Stimulated activated CD4-positive, alpha-beta T cell treated with anti-CD3 and anti-CD28 coated beads, Interleukin-4, amount 100 ng/mL, for 4 hours (primary cell): ENCODE measurements at places on chromosomes 13 and 19.

GRCh38 chr19:5877882-5878281 lies 7.5 kb upstream of the FUT5 start:
- no peak for DNase-seq

- DNase-seq: no peak
Measured at GRCh38 chr13:39119422-39119821, 81.2 kb downstream of the NHLRC3 start.

DNA sequence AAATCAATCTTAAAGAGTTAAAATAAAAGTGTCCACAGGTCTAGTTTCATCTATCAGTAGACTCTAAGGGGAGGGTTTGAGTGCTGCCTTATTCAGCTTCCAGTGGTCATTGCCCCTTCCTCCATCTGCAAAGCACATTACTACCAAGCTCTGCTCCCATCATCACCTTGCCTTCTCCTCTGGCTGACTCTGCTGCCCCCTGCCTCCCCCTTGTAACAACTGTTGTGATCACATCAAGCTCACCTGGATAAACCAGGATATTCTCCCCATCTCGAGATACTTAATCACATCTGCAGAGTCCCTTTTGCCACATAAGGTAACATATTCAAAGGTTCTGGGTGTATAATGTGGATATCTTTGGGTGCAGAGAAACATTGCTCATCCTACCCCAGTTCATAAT lies 43.3 kb upstream of the GPC6 start:
- no peak for DNase-seq

- no peak for DNase-seq
Measured at GRCh38 chr13:43514311-43514710, 272.5 kb downstream of the ENOX1 start.

DNA sequence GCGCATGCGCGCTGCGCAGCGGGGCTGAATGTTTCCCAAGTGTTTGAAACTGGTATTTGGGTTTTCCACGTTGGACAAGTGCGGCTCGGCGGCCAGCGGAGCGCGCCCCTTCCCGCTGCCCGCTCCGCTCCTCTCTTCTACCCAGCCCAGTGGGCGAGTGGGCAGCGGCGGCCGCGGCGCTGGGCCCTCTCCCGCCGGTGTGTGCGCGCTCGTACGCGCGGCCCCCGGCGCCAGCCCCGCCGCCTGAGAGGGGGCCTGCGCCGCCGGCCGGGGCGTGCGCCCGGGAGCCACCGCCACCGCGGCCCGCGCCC lies at the start of gene ING1:
TSS of gene ING1 (plus strand) at position 59 of the 311 bp plus-strand sequence. CDS start 450 bp downstream, outside the sequence.
- DNase-seq: no peak

- no peak for DNase-seq
Measured at GRCh38 chr13:84931264-84931663, 868.0 kb downstream of the SLITRK6 start.

- DNase-seq: no peak
Measured at GRCh38 chr13:32501064-32501463, 37.5 kb downstream of the N4BP2L2 start.

DNA sequence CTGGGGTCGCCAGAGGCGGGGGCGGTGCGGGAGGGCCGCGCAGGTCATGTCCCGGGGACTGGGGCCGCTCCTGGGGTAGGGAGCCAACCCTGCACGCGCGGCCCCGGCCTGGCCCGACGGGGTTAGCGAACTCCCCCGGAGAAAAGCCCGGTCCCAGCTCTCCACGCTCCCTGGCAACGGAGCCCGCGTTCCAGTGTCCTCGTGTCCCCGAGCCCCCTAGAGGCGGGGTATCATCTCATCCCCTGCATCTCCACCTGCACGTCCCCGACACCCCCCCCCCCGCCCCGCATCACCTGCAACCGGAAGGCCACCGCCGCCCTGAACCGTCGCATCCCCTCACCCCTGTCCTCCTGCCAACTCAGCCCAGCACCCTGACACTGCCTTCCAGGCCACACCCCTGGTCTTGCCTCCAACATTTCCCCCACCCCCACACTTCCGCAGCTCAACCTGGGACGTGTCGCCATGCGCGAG lies 2.7 kb downstream of the WDR88 start:
- peak; percentile 56 for DNase-seq

- no peak for DNase-seq
Measured at GRCh38 chr13:47718556-47718955, 282.5 kb downstream of the SUCLA2 start.

DNA sequence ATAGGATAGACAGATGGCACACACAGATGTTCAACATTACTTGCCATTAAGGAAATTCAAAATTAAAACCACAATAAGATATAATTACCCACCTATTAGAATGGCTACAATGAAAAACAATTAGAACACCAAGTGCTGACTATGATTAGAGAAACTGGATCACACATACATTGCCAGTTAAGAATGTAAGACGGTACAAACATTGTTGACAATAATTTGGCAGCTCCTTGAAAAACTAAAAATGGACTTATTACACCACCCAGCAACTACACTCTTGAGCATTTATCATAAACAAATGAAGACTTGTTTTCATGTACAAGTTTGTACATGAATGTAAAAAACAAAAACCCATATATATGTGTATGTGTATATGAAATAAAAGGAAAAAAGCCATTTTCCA lies 13.7 kb downstream of the ZNF461 start:
- no peak for DNase-seq

GRCh38 chr13:114067886-114068651 lies 64.4 kb downstream of the RASA3 start:
- DNase-seq: peak; percentile 40

DNA sequence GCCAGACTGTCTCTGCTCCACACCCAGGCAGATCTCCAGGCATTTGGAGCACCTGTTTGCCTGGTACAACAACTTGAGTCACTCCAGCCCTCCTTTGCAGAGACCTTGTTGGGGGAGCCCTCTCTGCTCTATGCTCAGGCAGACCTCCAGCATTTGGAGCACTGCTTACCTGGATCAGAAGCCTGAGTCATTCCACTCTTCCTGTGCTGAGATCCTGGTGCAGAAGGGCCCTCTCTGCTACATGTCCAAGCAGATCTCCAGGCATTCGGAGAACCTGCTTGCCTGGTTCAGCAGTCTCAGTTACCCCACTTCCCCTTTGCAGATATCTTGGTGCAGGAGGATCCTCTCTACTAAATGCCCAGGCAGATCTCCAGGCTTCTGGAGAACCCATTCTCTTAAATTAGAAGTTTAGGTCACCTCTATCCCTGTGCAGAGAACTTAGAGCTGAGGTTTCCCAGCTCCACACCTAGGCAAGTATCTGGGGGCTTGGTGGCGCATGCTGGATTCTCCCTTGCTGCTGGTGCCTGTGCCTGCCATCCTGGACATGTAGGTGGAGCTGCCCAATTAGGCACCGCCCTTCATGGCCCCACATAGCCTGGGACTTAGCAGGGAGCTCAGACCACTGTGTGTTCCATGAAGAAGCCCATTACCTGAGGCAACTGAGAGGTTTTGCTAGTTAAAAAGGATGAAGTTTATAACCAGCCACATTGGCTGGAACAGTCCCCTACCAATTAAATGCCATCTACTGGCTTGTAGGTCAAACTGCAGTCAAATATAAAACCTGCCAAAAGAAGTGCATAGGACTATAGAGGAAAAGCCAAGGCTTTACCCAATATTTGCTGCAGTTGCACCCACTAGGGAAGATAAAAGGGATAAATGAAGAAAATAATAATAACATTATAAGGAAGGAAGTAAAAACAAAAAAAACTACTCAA lies 97.6 kb upstream of the SLITRK6 start:
- no peak for DNase-seq

- no peak for DNase-seq
Measured at GRCh38 chr13:31869582-31869981, 130.3 kb downstream of the RXFP2 start.

GRCh38 chr19:32966750-32967149 lies 5.0 kb downstream of the CEP89 start:
- DNase-seq: no peak

GRCh38 chr19:52226652-52227051 lies 36.8 kb downstream of the PPP2R1A start:
- no peak for DNase-seq

DNA sequence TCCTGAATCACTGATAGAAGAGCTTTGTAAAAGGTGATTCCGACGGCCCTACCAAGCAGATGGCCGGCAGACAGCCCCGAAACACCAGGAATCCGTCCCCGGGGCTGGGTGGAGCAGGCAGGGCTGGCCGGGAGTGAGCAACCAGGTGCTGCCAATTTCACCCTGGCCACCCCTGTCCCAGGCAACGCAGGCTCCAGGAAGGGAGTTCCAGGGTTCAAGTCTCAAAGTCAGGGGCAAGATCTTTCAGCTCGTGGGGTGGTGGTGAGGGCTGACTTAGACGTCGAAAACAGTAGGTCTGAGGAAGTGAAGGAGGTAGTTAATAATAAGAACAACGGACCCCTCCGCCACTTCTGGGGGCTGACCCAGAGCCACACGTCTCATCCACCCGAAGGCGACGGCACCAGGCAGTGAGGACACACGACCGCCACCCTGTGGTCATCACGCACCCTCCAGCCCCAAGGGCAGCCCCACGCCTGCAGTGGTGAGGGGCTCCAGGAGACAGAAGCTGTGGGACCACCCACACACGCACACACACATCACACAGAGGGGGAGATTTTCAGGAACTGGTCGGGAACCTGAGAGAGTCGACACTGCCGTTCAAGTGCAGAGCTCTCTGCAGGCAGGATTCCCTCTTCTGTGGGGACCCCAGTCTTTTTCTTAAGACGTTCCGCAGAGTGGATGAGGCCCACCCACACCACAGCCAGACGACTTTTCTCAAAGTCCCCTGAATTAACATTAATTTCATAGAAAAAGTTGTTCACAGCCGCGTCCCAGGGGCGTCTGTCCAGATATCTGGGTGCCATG lies 67.2 kb downstream of the SPACA7 start:
- DNase-seq: no peak

DNA sequence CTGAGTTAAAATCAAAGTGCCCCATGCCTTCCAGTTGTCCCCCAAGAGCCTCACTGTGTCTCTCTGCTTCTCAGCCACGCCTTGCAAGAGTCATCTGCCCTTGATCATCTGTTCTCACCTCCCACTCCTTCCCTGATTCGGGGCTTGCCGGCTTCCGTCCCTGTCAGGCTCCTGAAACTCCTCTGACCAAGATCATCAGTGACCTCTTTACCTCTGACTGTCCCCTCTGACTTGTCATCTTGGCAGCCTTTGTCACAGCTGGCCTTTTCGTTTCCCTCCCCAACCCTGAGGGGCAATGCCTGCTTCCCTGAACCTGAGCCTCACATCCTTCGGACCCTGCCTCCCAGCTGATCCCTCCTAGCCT lies 66.3 kb downstream of the MAP4K1 start:
- peak; percentile 31 for DNase-seq

DNA sequence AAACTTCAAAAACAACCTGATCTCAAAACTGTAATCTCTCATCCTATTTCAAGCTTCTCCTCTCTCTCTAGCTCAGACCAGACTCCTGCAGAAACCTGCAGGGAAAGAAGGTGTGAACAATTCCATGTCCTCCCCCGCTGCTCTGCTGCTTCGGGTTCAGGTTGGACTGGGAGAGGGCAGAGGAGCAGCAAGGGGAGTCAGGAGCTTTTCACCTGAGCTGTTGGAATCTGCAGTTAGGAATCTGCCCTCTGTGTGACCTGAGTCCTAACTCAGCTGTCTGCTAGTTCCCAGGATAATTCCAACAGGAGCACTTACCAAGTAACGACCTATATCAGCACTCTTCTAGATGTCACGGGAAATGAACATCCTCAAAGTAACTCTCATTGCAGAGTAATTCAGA lies 118.3 kb downstream of the DNAJC15 start:
- DNase-seq: no peak

DNA sequence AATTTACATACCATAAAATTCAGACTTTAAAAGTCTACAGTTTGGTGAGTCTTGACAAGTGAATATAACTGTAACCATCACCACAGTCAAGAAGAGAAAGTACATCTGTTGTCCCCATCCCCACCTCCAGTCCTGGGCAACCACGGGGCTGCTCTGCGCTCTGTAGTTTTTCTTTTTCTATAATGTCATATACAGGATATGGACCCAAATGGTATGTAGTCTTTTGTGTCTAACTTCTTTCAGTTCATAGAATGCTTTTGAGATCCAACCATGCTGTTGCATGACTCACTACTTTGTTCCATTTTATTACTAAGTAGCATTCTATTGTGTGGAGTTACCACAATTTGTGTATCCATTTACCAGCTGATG lies 103.9 kb downstream of the DOCK9 start:
- no peak for DNase-seq

- DNase-seq: no peak
Measured at GRCh38 chr19:40335855-40336600, 12.2 kb downstream of the C19orf47 start.

DNA sequence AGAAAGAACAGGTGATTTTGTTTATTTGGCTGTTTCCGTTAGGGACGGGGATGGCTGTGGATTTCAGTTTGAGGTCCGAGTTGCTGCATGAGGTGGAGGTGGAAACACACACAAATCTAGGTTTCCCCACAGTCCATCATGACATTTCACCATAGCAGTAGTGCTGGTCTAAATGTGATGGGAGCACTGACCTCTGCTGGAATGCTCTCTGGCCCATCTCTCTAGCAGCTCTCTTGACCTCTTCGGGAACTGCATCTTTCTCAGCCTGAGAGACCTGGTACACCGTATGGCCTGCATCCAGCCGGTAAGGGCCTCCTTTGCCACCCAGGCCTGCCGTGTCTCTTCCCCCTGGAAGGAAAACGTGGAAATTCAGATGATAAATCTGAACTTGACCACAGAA lies 154.0 kb downstream of the RGCC start:
- DNase-seq: no peak

GRCh38 chr19:19321141-19321577 lies 530 bp downstream of the MAU2 start:
- no peak for DNase-seq

DNA sequence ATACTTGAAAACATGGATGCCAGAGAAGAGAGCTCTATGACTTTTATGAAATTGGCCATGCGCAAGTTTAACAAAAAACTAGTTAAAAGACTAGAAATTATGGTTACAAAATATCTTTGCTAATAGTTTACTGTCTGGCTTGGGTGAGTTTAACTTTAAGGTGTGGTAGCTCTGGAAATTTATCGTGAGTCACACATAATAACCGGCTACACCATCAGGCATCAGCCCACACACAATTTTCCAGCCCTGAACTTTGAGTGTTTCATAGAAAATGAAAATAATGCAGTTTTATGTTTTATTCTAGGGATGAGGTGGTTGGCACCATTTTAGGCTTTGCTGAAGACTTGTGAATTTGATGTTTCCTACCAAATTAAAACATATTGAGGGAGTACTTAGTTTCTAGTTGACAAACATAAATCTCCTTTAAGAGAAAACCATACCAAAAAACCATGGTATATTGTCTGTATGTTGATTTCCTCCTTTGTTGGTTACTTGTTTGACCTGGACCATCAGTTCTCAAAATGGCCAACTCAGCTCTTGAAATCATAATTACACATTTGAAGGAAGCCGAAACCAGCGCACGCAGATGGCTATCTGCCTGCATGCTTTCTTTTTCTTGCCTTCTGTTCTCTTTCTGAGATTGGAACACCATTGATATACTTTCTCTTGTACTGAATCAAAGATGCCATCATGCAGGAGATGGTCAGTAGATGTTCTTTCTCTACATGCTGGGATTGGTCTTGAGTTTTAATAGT lies 125.1 kb downstream of the AKAP11 start:
- DNase-seq: peak; percentile 63

GRCh38 chr19:44847144-44848035 lies 1.3 kb downstream of the NECTIN2 start:
- no peak for DNase-seq

- DNase-seq: no peak
Measured at GRCh38 chr19:45137179-45137761, 23.5 kb downstream of the NKPD1 start.
